ENCODE measurements at places on chromosomes 16 and 17.

- DNase-seq: no peak
These were observed 1.6 kb downstream of the GALNS start for GRCh38 chr16:88855176-88855575.

DNA sequence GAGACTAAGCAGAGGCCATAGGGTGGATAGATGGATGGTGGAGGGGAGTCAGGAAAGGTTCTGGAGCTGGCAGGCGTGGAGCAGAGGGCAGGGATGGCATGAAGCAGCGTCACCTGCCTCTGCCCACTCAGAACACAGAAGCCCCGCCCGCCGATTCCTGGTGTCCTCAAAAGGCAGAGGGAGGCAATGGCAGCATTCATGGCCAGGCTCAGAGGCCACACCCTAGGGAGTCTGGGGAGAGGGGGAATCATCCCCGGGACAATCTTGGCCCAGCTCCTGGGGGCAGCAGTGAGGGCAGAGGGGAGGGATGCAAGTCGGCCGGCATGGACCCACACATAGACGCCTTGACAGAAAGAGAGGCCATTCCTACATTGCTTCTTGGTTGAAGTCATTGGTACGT lies 60.7 kb upstream of the CACNG4 start:
- DNase-seq: no peak

GRCh38 chr16:21071741-21072140 lies 78.9 kb downstream of the DNAH3 start:
- no peak for DNase-seq

DNA sequence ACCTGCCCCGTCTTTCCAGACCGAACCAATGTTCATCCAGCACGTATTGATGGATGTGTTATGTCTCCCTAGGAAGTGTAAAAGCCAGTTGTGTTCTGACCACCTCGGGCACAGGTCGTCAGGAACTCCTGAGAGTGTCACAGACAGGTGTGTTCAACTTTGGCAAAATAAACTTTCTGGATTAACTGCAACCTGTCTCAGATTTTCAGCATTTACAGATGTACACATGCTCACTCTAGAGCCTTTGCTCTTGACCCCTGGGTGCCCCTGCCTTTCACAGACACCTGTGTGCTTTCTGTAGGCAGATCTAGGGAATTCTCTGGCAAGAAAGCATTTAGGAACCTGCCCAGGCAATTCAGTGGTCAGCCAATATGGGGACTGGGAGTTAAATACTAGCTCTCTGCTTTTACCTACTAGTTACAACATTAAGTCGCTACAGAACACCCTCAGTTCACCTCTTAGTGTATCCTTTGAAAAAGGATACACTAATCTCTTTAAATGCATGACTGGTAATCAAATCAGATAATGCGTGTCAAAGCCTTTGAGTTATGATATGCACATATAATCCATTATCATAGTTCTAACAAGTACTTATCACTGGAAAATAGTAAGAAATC lies 188.9 kb downstream of the CPPED1 start:
- DNase-seq: no peak

- no peak for DNase-seq
These were observed 10.3 kb downstream of the ZNF385C start for GRCh38 chr17:42087736-42088705.

DNA sequence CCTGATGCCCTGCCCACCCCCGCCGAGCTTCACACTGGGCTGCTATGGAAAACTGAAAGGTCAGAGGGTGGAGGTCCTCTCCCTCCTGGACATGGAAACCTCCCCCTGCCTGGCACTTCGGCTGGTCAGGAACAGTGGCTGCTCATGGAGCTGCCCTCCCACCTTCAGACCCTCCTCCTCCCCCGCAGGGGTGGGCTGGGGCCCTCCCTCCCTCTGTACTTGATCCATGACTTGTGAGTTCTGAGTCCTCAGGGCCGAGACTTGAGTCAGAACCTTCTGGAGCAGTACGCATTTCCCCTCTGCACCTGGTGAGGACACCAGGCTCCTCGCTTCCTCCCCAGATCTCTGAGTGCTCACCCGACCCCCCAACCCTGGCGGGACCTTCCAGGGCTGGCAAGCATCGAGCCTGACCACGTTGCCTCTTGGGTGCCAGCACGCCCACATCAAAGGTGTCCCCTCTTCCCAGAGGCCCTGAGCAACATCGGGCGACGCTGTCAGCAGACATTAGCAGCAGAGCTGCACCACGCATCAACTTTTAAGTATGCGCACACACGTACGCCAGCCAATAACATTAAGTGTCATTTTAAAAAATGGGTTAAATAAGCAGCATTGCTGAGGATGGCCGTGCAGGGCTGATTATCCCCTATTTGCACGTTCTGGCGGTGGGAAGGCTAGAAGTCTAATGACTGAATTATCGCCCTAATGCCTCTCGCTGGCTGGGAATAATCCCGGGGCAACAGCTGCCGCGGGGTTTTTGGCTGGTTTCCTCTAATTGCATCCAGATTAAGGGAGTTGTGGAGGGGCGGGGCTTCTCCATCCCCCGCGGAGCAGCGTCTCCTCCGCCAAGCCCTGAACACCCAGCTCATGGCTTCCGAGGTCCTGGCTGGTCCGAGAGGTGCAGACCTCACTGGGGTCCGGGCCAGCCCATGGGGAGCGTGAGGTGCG lies 98.0 kb downstream of the TBC1D16 start:
- DNase-seq: no peak

DNA sequence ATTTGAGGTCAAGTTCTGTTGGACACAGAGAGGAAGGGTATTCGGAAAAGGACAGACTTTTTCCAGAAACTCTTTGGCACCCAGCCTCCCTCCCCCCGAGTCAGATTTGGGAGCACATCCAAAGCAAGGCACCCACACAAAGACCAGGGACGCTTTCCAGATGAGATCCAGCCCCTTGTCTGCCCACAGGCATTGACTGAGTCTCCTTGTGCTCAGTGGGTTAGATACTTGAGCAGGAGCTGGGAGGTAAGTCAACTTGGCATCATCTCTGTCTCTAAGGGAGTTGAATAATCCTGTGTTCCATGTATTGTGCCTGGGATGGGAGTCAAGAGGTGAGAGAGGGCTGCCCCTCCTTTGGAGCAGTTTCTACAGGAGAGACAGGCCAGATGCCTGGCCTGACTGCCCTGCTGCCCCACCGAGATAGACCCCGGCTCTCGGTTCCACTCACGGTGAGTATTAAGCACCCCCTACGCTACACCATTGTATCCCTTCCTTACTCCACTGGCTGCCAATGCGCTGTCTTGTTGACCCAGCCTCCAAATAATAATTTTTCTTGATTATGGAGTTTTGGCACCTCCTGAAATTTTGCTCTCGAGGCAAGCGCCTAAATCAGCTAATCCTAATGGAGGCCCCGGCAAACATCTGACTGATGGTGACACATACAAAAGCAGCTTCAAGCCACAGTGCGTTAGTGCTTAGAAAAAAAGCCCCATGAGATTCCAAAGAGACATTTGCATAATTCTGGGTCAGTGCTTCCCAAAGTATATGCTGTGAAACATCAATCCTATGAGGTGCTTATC lies 29.6 kb upstream of the MAP3K14 start:
- DNase-seq: peak; percentile 79

DNA sequence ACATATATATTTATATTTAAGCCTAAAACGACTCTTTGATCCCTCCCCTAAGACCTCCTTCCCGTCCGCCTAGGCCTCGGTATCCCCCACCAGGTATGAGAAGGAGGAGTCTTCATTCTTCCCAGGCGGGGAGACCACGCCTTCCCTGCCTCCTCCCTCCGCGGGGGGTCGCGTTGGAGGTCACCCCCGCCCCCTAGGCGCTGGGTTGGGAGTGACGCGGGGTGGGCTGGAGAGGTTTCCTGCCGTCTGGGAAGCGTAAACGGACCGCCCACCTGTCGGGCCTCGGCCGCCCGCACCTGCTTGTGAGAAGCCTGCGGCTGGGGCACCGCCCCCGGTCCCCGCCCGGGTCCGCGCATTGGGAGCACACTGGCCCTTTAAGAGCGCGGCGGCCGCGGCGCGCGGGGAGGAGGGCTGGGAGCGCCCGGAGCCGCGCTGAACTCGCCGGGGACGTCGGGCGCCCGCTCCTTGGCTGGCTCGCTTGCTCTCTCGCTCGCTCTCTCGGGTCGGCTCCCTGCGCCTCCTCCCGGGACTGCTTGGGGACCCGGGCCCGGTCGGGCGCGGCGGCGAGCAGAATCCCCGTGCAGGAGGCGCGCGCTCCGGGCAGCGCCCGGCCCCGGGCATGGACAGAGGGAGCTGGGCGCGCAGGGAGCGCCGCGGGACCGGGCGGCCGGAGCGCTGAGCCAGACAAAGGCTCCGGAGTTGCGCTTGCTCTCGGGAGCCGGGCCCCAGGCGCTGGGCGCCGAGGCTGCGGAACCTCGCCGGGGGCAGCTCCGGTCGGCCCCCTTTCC lies at the start of gene MMP15:
TSS of gene MMP15 (plus strand) at position 404 of the 788 bp plus-strand sequence. CDS start 597 bp downstream, outside the sequence.
- peak; percentile 85 for DNase-seq

GRCh38 chr16:57724531-57724930 lies 11.0 kb upstream of the KATNB1 start:
- DNase-seq: no peak

- peak; percentile 70 for DNase-seq
These were observed 4.9 kb upstream of the ZNF267 start for GRCh38 chr16:31868691-31869167.

DNA sequence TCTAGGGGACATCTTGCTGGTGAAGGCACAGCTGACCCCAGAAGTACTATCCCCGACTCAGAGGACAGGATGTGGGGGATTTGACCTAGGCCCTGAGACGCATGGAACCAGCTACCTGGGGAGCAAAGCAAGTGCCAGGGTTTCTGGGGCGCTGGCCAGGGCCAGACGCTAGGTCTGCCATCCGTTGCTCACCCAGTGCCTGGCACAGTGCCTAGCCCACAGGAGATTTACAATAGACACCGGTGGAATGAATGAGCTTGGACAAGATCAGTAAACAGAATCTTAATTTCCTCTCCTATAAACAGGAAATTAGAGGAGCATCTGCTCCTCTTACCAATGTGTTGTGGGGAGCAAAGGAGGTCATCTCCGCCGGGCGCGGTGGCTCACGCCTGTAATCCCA lies 5.0 kb downstream of the RPRML start:
- no peak for DNase-seq

DNA sequence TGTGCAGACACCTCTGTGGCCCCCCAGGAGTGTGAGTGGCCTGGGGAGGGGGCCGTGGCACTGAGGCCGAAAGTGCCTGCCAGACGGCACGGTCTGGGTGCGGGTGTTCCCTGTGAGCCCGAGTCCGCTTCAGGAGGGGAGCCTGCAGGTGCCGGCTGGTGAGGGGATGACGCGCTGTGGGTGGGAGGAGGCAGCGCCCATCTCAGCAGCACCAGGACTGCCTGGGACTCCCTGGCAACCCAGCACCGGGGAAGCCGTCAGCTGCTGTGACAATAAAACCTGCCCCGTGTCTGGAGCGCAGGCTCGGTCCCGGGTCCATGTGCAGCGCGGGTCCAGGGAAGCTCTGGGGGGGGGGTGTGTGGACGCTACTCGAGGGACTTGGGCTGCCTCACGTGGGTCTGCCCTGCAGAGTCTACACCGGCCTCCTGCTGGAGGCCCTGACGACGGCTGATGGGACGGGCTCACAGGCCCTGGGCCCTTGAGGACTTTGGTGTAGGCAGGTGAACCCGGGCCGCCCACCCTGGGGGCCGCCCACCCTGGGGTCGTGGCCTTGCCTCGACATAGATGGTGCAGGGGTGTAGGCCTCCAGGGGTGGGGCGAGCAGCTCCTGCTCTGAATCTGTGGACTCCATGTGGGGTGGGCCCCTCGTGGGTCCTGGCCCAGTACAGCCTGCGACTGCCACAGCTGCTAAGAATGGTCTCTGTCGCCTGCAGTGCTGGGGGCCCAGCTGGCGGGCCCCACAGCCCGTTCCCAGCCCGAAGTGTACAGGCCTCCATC lies 5.9 kb upstream of the RAB40C start:
- DNase-seq: no peak

GRCh38 chr17:31511195-31511578 lies 119.7 kb downstream of the RAB11FIP4 start:
- DNase-seq: no peak

- no peak for DNase-seq
These were observed 806 bp upstream of the CYB561 start for GRCh38 chr17:63446753-63447470.

- DNase-seq: no peak
These were observed 777 bp upstream of the MOSMO start for GRCh38 chr16:22007159-22007508.

- peak; percentile 92 for DNase-seq
These were observed 1.0 kb downstream of the PER1 start for GRCh38 chr17:8151120-8151640.

DNA sequence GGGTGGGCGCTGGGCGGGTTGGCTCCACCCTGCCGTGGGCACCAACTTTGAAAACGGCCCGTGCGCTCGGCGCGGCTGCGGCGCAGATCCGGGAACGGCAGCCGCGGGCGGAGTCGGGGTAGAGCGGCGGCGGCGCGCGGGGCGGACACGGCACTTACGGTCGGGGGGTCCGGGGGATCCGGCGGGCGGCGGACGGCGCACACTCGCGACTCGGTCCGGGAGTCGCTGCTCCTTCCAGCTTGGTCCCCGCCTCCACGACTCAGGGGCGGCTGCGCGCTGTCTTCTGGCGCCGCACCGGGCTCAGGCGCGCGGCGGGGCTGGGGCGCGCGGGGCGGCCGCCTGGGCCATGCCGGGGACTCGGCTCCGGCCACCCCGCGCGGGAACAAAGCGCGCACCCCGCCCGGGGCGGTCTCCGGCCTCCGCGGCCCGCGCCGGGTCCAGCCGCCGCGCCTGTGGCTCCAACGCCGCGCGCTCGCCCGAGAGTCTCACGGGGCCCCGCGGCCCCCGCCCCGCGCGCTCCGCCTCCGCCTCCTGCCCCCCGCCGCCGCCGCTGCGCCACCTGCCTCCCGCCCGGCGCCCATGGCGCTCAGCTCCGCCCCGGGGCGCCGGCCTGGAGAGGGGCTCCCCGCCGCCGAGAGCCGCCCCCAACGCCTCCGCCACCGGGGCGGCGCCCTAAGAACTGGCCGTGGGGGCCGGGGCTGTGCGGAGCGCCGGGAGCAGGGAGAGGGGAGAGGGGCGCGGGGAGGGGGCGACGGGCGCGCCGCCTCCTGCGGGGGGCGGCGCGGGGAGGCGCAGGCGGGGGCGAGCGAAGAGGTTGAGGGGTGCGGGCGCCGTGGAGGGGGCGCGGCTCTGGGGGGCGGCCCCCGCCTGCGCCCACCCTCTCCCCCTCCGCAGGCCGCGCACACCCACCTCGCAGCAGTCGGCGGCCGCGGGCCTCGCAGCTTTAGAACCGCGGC lies 35.9 kb downstream of the CBFA2T3 start:
- DNase-seq: peak; percentile 45

GRCh38 chr17:45096141-45096540 lies 35.0 kb downstream of the NMT1 start:
- no peak for DNase-seq

- no peak for DNase-seq
These were observed 11.2 kb downstream of the PHF12 start for GRCh38 chr17:28940142-28940541.
